Thoracic aorta (tissue), 2 donors: ENCODE measurements at places on chromosomes 3 and 15. TPM values are rescaled to one million over a fixed set of nuclear protein-coding genes. Genes with fewer than 3 reads are reported as not detected.

DNA sequence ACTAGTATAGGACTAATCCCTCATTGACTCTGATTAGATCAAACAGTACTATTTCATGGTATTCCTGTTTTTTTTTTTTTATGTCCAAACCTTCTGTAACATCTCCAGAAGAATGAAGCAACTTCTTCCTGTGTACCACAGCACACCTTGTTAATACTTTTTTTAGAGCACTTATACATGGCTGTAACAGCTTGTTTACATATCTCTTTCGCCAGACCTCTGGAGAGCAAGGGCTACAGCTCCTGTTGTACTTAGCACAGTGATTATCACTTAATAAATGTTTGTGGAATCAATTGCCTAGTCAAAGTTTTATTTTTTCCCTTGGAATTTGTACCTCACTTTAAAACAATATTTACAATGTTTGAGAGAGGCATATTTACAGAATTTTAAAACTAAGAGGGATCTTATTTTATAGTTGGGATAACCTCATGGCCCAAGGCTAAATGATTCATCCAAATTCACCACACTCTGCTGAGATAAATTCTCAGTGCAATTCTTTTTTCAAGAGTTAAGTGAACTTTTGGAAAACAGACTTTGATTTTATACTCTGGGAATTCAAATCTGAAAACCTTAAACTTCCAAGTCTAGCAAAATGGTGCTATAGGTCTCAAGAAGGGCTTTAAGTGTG is 9.2 kb upstream of the GATM start:
- no peaks in the 10 kb centered on the region for H3K4me1 ChIP-seq
- no peaks in the 10 kb centered on the region for H3K36me3 ChIP-seq
- no peak overlapping the region for H3K4me3 ChIP-seq
- DNase-seq, result no peak
- no peaks in the 10 kb centered on the region for H3K27me3 ChIP-seq
- no peak overlapping the region for H3K27ac ChIP-seq

GRCh38 chr15:79154483-79155135 is 64.0 kb upstream of the RASGRF1 start:
- DNase-seq, result no peak
- H3K4me1 ChIP-seq, result no peaks in the 10 kb centered on the region

The CCR3 gene
- total RNA-seq, result not detected

DNA sequence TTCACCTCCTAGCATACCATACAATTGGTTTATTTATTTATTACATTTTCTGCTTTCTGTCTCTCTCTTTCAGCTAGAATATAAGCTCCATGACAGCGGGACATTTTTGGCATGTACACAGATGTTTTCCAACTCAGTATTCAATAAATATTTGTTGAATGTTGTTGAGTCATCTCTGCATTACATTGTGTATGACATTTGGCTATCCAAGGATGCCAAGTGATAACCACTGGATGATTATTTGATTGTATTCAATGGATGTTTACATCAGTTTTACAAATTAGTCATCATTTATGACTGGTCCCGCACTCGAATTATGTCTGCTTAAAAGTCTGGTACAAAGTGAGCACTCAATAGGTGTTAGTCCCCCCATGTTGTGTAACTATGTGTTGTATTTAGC is 49.5 kb upstream of the STXBP5L start:
- no peak overlapping the region for H3K4me3 ChIP-seq
- no peak overlapping the region for H3K27ac ChIP-seq
- no peaks in the 10 kb centered on the region for H3K27me3 ChIP-seq
- no peaks in the 10 kb centered on the region for H3K36me3 ChIP-seq
- no peak for DNase-seq
- no peaks in the 10 kb centered on the region for H3K4me1 ChIP-seq

The PRR23C gene
- not detected for total RNA-seq
